SK-N-MC (cell line): ENCODE measurements at places on chromosomes 1 and 21.

GRCh38 chr1:111104981-111105380, 34.9 kb downstream of the DRAM2 start:
- no peak for DNase-seq

- DNase-seq, result no peak
Observed at GRCh38 chr1:21628798-21629393, 40.3 kb downstream of the RAP1GAP start.

GRCh38 chr1:154768456-154769125, 101.5 kb downstream of the KCNN3 start:
- DNase-seq, result no peak

DNA sequence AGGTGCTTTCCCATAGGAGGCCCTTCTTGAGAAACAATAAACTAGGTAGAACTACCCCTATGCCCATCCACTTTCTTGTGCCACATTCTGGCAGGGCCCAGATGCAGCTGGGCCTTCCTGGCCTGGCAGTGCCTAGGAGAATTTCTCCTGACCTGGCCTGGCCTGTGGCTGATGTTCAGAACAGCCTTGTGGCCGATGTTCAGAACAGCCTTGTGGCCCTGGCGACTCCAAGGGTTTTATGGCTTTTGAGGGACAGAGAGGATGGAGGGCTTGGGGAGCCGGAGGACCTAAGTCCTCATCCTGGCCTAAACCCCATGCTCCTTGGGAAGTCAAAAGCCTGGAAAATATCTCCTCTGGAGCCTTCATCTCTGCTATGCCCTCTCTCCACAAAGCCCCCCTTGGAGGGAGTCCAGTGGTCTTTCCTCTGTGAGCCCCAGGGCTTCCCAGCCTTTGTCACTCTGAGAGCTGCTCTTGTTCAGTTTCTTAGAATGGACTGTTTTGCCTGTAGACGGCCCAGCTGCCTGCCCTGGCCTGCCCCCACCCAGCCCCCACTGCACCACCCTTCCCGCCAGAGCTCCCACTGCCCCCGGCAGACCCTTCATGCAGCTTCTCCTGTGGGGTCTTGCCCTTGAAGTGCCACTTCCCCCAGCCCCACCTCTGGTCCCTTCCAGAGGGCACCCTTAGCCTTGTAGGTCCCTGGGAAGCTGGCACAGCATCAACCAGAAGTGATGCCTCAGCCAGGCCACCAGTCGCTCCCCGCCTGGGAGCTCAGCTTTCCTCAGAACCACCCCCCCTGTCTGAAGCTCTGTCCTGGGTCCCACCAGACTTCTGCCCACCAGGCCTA, 7.0 kb downstream of the GPR37L1 start:
- no peak for DNase-seq

- no peak for DNase-seq
Observed at GRCh38 chr1:15961492-15961891, 14.4 kb downstream of the ZBTB17 start.

DNA sequence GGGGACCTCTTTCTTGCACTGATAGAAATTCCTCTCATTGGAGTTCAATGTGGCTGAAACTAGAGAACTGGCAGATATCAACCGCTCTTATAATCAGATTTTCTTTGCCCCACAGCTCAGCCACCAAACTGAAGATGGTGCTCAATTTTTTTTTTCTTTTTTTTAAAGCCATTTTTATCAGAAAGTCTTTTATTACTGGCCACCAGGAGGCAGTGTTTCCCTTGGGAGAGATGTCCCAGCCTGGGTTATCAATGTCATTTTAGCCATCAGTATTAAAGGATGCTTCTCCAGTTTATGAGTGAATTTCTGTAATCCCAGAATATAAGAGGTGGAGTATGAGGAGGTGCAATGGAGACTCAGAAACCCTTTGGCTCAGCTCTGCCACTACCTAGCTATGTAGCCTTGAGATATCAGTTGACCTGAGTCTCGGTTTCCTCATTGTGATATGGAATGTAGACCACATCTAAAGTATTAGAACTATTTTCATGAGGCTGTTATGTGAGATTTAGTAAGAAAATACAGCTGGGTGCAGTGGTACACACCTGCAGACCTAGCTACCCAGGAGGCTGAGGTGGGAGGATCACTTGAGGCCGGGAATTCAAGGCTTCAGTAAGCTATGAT, 27.6 kb downstream of the CD244 start:
- peak; percentile 6 for DNase-seq

- DNase-seq, result no peak
Observed at GRCh38 chr1:111133866-111134265, 6.0 kb downstream of the DRAM2 start.

DNA sequence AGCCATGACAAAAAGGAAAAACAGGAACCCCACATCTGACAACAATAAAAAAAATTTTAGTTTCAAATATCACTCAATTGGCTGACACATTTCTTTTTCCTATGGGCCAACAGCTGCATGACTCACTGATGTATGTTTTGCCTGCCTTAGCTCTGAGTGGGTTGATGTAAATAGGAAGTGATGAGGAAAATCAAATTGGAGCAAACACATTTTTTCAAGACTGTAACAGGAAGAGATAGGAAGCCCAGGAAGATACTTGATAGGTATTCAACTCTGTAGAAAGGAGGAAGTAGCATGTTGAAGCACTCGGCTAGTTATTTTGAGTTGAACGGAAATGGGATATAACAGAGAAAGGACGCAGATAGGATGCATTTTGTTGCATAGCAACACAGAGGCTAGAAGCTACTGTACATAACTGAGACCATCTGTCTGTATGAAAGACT, 168.0 kb upstream of the NR5A2 start:
- no peak for DNase-seq

DNA sequence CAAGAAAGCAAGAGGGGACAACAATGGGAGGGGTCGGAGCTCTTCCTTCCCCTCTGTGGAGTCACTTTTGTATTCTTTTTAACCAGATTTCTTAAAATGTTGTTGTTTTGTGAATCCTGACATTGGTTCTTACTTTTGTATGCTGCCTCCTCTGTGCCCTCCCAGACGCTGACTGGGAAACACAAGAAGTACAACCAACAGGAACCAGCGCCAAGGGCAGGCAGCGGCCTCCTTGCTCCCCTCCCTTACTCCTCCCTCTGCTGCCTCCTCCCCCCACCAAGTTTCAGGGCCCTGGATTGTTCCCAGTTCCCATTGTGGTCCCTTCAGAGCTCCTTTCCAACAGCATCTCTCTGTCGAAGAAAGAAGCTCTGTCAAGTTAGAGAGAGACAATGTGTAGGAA, 111.1 kb downstream of the BRINP2 start:
- DNase-seq, result no peak
